ENCODE measurements at places on chromosomes 13 and 19.

DNA sequence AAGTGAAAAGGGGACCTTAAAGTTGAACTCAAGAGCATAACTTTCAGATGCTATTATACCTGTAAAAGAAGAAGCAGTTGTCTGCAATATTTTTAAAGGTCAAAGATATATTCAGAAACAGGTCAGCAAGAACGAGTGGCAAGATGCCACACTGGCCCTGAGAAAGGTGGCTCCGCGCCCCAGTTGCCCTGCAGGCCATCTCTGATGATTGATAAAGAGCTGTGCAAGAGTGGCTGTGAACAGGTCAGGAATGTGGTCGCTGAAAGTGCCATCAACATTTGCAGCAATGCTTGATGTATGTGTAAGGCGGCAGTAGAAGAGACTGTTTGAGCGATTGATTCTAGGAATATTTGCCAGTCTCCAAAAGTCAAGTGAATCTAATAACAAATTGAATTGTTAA is 664.2 kb upstream of the SLC10A2 start:
- DNase-seq = no peak

DNA sequence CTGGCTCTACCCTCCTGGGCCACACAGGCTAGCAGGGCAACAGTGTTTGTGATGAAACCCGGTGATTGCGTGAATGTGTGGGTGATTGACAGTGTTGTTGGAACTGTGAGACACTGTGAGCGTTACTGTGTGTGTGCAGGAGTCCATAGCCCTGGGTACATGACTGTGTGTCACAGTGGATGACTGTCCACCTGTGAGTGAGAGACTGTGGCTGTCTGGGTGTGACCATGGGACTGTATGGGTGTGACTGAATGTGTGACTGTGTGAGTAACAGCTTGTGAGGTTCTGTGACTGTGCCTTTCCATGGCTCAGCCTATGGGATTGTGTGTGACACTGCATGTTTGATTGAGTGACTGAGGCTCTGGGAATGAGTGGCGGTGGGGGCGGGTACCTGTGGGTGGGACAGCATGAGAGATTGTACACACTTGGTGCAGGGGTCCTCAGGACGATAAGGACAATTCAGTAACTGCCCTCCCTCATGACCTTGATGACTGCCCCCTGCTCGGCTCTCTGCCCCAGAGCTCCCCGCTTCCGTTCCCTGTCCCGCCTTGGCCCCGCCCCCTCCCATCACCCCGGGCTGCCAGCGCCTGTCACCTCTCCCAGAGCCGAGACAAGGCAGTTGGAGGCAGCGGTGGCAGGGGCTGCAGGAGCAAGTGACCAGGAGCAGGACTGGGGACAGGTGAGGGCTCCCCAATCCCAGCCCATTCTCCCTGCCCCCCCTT is at the start of gene GIPR:
GIPR (plus strand) TSS at position 602 of the 722 bp plus-strand sequence. CDS start 1,300 bp downstream, outside the sequence.
- DNase-seq = peak; percentile 80

DNA sequence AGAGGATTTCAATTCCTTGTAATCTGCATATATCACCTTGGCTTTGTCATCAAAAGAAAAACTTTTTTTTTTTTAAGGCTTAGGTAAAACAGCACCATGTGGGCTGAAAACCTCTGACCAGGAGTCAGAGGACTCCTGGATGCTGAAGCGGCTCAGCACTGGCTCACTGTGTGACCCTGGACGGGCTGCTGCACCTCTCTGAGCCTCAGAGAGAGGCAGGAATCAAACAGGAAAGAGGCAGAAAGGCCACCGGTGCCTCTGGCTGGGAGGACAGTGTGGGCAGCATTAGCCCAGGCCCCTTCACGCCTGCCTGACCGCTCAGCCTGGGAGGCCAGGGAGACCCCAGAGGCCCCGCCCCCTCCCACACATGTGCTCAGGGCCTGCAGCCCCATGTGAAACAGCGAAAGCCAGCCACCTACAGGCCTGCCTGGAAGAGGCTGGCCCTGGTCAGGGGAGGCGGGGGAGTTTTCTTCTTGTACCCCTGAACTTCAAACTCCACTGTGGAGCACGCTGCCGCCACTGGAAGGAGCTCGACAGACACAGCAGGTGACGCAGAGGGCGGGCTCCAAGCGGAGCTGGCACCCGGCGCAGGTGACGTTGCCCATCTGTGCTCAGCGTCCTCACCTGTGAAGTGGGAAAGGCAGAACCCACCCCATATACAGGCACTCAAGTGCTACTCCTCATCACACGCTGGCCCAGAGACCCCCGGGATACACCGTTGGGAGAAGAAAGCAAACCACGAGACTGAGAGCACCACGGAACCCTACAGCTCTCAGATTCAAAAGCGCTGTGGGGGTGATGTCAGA is 39.7 kb downstream of the MLLT1 start:
- no peak for DNase-seq

- DNase-seq = no peak
Observed at GRCh38 chr19:31627620-31628365, 278.6 kb upstream of the TSHZ3 start.

DNA sequence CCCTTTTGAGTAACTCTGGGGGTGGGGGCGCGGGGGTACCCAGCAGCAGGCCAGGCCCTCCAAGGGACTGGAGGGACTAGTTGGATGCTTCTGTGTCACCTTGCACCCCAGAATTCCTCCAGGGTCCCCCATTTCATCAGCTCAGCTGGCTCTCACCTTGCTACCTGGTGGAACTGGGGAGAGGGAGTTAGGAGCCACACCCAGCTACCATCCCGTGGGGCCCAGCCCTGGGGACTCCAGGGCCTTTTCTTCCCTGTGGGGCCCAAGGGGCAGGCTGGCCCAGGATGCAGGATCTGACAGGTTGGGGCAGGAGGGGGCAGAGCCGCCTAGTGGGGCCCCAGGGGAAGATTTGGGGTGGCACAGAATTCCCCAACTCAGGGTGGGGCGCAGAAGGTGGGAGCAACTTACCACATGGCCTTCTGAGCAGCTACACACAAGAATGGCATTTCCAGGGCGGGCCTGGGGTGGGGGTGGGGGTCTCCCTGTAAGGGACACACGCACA is 32.8 kb upstream of the NANOS3 start:
- DNase-seq = no peak

DNA sequence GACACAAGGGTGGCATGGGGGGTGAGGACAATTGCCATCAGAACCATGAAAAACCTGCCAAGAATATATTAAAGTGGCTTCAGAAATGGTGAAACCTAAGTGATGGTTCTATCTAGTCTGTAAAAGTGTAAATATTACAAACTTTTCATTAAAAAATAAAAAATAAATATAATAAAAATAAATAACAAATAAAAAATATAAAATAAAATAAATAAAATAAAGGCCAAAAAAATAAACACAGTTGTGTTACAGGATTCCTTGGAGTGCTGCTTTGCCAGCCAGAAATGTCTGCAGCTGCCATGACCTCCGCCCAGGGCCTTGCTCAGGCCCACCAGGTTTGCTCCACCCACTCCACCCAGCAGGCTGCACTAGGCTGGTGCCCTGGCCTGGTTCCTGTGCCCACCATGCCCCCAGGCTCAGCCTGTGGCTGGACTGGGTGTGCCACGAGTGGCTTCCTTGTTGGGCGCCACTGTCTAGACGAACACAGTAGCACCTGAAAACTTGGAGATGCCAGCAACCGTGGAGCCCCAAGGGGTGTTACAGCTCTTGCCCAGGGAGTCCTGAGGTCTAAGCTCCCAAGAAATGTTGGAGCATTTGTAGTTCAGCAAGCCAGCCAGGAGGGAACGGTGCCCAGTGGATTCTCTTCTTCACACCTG is 20.9 kb downstream of the CCDC70 start:
- no peak for DNase-seq

GRCh38 chr19:47005164-47005641 is 14.4 kb upstream of the NPAS1 start:
- DNase-seq = no peak

- DNase-seq = no peak
Observed at GRCh38 chr13:30757026-30757742, 21.8 kb downstream of the ALOX5AP start.

DNA sequence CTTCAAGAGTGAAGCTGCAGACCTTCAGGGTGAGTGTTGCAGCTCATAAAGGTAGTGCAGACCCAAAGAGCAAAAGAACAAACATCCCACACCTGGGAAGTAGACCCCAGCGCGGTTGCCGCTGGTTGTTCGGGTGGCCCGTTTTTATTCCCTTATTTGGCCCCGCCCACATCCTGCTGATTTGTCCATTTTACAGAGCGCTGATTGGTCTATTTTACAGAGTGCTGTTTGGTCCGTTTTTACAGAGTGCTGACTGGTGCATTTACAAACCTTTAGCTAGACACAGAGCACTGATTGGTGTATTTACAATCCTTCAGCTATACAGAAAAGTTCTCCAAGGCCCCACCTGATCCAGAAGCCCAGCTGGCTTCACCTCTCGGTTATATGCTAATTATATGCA is 1.0 kb downstream of the SCGB2B2 start:
- no peak for DNase-seq

GRCh38 chr13:95870421-95870820 is 182.8 kb downstream of the UGGT2 start:
- no peak for DNase-seq

DNA sequence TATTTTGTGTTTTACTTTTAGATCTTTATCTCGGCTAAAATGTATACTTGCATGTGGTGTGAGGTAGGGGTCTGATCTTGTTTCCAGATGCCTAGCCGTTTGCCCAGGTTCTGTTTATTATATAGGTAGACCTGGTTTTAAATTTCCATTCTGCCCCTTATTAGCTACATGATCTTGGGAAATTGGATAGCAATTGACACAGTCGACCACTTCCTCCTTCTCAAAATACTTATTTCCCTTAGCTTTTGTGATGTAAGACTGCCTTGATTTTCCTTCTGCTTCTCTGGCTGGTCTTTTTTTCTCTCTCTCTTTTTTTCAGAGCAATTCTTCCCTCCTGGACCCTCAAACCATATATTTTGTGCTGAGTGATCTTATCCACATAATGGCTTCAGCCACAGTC is 3.0 kb upstream of the PGLYRP1 start:
- no peak for DNase-seq

DNA sequence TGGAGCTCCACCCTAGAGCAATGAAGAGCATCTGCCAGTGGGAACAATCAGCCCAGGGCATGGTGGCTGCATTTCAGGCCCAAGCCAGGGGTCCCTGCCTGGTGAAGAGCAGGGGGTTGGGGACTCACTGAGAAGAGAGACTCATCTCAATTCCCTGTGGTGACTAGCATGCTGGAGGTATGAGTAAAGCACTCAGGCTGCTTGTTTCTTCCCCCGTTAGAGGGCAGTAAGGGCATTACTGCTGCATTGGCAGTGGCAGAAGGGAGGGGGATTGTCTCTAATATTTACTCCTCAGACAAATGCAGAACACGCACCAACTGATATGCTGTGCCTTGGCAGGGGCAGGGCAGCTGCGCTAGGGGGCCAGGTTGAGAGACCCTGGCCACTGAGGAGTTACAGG is 329.1 kb downstream of the SLITRK5 start:
- DNase-seq = no peak

GRCh38 chr19:14476673-14477401 is 1.7 kb upstream of the PTGER1 start:
- DNase-seq = no peak

- DNase-seq = no peak
Observed at GRCh38 chr13:111636804-111637203, 316.4 kb downstream of the TEX29 start.

GRCh38 chr19:17114414-17114831 is 38.8 kb downstream of the MYO9B start:
- DNase-seq = no peak

DNA sequence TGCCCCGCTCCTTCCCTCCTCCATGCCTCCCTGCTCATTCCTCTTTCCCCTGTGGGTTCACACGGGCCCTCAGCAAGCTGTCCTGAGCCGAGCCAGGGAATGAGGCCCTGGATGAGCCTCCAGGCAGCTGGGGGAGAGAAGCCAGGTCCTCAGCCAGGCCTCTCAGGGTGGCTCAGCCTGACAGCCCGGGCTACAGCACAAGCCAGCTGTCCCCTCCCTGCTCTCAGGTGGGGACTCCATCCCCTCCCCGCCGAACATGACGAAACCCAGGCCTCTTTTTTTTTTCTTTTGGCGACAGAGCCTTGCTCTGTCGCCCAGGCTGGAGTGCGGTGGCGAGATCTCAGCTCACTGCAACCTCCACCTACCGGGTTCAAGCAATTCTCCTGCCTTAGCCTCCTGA is 40.0 kb upstream of the MATK start:
- DNase-seq = no peak

- no peak for DNase-seq
Observed at GRCh38 chr13:33743438-33744368, 74.2 kb upstream of the RFC3 start.

GRCh38 chr19:31315652-31316051 is 33.6 kb downstream of the TSHZ3 start:
- no peak for DNase-seq

- no peak for DNase-seq
Observed at GRCh38 chr19:4347521-4347920, 4.2 kb downstream of the MPND start.

DNA sequence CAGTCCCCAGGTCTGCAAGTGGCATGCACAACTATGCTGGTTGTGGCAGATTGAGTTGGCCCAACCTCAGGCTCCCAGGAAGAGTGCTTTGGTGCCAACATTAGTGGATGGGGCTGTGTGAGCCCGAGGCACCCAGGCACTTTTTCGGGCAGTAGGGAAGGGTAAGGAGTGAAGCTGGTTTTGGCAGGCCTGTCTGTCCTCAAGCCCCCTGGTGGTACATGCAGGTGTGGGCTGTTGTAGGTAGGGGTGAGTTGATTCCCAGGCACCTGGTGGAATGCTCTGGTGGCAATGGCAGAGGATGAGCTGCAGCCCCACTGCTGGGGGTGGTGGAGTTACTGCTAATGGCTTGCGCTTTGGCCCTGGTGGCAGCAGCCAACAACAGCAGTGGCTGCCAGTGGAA is 723.7 kb upstream of the SLITRK1 start:
- DNase-seq = no peak

DNA sequence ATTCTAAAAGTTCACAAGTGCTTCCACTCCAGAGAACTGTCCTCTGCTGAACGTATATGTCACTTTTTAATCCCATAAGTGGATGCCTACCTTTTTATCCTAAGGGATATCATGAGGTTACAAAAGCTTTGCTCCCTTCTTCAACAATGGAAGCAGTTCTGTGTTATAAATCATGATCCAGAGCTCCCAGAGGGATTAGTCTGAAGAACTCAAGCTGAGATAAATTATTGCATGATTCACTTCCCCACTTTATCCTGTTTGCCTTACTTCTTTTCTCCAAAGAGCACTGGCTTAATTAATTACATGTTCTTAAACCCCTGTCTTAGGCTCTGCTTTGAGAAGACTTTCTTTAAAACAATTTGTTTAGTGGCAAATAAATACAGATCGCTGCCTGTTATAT is 246.7 kb downstream of the PCDH17 start:
- DNase-seq = no peak
